ENCODE measurements at places on chromosomes 2 and 18.

DNA sequence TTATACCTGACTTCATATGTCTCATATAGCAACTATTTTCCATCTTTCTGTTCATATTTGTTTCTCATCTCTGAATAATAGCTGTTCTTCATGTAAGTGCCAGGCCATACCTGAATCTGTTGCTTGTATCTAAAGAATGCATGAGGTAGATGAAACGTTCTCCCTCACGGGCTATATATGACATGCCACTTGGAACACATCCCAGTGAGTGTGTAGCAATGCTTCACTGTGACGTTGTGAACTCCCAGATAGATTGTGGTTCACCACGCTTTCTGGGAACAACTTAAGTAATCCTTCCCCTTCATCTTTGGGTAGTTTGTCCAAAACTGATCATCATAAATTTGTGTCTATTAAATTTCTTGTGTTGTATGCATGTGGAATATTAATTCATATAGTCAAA is 60.1 kb downstream of the RDH14 start:
- no peak for DNase-seq

GRCh38 chr2:241905716-241906377 is 36.3 kb downstream of the RTP5 start:
- DNase-seq: no peak

- no peak for DNase-seq
Measured at GRCh38 chr2:223734346-223734745, 103.0 kb downstream of the AP1S3 start.

GRCh38 chr2:121031568-121032340 is 253.2 kb downstream of the TFCP2L1 start:
- no peak for DNase-seq

DNA sequence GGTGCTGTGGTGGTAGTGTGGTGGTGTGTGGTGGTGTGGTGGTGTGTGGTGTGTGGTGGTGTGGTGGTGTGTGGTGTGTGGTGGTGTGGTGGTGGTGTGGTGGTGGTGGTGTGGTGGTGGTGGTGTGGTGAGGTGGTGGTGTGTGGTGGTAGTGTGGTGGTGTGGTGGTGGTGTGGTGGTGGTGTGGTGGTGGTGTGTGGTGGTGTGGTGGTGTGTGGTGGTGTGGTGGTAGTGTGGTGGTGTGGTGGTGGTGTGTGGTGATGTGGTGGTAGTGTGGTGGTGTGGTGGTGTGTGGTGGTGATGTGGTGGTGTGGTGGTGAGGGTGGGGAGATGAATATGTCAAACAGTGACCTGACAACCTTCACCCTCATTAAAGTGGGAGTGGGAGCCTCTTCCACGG is 55.6 kb upstream of the DLGAP1 start:
- no peak for DNase-seq

DNA sequence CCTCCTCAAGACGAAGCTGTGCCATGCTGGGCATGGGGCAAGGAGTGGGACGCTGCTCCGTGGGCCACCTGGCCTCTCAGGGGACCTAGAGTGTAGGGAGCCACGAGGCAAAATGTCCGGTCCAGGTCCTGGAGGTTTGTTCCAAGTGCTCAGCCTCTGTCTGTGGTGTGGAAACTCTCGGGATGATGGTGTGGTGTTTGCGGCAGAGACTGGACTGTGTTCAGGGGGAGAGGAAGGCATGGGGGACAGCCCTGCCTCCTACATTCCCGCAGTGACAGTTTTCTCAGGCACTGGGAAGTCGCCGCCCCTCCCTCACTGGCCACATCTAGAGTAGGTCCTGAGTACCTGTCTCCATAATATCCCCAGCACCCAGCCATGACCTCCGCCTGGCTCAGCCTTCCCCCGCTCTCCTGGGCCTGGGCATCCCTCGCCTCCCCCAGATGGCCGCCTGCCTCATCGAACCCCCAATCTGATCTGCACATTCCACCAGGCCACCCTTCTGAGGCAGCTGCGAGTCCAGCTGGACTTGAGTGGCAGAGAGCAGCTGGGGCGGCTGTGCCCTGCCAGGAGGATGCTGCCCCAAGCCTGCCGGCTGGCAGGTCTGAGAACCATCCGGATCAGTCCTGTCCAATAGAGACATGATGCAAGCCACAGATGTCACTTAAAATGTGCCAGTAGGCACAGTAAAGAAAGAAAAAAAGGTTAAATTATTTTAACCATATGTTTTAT is 6.2 kb downstream of the KCNIP3 start:
- no peak for DNase-seq

DNA sequence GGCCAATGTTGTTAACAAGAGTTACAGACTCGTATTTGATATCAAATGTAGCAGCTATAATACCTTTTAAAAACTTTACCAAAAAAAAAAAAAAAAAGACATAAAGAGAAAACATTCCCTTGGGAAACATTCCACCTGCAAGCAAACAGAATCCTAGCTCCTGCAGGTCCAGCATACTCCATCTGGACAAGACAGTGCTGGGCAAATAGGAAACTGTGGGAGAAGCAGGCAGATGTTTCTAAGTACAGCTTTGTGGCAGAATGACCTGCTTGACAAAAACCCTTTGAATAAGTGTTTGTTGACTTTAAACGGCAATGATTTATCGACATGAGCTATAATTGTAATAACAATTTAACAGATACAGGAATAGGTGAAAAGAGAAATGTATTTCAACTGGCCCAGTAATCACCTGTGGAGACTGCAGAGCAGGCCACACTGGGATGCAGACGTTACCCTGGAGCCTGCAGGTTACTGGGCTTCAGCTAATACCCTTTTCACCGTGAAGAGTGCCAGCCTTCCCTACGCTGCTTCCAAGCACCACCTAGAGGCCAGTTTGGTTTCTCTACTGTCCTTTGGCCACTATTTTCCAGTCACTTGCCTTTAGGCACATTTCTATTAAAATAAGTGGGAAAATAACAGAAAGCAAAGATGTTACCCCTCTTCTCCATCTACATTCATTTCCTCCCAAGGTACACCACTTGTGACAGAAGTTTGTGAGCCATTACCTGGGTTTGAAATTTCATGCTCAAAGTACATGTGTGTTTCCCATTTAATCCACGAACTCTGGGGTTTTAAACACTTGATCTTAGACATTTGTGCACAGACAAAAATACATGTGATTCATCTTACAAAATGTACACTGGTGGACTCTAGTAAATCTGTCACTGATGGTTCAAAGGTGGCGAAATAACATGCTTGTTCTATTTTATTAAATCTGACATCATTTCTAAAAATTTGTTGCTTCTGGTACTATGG is 96.9 kb upstream of the ZNF397 start:
- no peak for DNase-seq

- no peak for DNase-seq
Measured at GRCh38 chr2:26144953-26145680, 27.8 kb upstream of the GAREM2 start.

- DNase-seq: peak; percentile 89
Measured at GRCh38 chr2:101766871-101767739, 69.6 kb downstream of the MAP4K4 start.

- no peak for DNase-seq
Measured at GRCh38 chr2:134161170-134161547, 92.7 kb upstream of the MGAT5 start.

DNA sequence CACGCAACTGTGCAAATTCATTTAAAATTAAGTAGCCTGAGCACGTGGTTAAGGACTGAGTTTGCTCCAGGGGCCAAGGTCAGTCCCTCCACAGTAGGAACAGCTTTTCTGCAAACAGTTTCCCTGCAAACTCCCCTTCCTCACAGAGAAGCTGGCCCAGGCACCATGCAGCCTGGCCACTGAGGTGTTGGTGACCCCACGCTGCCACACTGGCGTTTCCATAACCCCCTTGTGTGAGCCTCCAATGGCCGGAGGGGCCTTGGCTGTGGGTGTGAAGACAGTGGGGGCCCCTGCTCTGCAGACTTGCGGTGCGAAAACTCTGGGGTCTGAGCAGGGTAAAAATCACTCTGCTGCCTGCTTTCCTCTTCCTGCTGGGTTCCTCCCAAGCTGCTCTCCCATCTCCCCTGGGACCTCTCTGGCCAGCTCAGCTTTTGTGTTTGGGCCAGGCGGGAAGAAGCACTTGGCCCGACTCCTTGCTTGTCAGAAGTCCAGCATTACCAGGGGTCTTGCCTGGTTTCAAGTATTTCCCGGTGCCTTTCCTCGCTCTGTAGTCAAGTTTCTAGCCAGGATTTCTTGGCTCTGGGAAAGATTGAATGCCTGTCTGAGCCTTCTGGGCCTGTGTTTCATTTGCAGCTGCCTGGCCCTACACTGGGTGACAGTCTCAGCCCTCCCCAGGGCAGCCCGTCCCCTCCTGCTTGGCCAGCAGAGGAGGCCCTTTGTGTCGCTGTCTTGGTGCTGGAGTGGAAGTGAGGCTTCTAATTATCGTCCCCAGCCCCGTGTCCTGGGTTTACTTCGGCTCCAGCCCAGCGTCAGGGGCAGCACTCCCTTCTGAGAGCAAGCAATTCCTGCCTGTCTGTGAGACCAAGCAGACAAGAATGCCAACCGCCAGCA is 131.4 kb upstream of the SLC1A4 start:
- no peak for DNase-seq

GRCh38 chr2:88469202-88470114 is 17.0 kb upstream of the FOXI3 start:
- DNase-seq: no peak

DNA sequence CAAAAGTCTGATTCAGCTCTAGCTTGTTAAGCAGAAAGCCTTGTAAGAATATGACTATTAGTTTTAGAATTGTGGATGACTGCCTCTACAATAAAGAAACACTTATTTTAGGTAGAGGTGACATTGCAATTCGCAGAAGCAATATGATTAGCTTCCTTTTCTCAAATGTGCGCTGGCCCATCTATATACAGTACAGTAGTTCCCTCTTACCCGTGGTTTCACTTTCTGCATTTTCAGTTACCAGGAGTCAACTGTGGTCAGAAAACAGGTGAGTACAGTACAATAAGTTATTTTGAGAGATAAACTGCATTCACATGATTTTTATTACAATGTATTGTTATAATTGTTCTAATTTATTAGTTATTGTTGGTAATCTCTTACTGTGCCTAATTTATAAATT is 405.1 kb downstream of the GPD2 start:
- DNase-seq: no peak

DNA sequence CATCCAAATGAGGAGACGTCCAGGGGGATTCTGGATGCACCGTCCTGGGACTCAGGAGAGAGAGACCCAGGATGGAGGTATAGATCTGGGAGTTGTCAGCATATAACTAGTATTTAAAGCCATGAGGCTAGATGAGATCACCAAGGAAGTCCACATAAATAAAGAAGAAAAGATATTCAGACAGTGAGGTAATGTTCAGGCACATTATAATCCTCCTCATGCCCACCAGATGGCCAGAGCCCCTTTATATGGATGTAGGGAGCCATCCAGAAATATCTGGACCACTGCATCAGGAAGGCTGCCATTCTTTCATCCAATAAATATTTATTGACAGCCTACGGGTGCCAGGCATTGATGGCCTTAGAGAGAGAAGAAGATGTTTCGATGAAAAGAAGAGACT is 21.2 kb upstream of the NCKAP5 start:
- no peak for DNase-seq

GRCh38 chr18:58579561-58580047 is 49.3 kb downstream of the ALPK2 start:
- peak; percentile 83 for DNase-seq

- DNase-seq: no peak
Measured at GRCh38 chr2:235146871-235147565, 195.2 kb downstream of the SH3BP4 start.

DNA sequence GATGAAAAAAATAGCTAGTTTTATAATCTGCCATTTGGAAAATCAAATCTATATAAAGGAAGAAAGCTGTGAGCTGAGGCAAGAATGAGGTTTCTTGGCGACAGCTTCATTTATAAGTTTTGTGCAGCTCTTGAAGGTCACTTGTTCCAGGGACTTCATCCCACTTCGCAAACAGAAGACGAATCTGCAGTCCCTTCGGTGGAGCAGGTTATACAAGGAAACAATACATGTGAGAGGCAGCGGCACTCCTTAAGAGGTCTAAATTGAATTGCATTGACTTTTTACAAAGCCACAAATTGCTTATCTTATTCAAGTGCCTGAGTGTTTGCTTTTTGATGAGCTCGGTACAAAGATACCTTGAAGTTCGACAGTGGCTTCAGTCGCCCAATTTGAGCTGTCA is 72.2 kb downstream of the C1QL2 start:
- DNase-seq: no peak

- no peak for DNase-seq
Measured at GRCh38 chr2:170002096-170002495, 174.8 kb downstream of the UBR3 start.

- no peak for DNase-seq
Measured at GRCh38 chr2:133666621-133667020, 98.4 kb upstream of the NCKAP5 start.

DNA sequence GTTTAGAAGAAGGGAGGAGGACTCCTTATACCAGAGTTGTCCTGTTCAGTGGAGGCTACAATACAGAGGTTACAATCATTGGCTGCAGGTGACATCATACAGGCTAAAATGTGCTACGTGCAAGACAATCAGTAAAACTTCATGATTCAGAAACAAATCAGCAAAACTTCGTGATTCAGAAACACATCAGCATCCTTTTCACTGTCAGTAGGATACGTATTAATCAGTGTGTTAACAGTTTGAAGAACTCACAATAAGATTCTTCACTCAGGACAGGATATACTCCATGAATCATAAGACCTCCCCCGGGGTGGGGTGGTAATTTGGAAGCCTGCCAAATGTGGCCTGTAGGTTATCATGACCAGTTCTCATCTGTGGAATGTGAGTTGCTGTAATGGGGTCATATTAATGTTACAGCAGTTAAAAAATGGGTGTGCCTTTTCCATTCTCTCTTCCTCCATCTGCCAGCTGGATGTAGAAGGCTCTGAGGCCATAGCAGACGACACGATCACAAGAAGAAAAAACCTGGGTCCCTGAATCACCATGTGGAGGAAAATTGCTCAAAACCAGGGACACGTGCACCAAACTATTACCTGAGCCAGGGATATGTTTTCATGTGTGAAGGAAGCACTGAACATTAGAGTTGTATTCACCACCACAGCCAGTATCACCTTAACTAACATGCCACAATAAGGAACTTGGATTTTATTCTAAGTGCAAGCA is 134.8 kb upstream of the CREB1 start:
- peak; percentile 93 for DNase-seq

DNA sequence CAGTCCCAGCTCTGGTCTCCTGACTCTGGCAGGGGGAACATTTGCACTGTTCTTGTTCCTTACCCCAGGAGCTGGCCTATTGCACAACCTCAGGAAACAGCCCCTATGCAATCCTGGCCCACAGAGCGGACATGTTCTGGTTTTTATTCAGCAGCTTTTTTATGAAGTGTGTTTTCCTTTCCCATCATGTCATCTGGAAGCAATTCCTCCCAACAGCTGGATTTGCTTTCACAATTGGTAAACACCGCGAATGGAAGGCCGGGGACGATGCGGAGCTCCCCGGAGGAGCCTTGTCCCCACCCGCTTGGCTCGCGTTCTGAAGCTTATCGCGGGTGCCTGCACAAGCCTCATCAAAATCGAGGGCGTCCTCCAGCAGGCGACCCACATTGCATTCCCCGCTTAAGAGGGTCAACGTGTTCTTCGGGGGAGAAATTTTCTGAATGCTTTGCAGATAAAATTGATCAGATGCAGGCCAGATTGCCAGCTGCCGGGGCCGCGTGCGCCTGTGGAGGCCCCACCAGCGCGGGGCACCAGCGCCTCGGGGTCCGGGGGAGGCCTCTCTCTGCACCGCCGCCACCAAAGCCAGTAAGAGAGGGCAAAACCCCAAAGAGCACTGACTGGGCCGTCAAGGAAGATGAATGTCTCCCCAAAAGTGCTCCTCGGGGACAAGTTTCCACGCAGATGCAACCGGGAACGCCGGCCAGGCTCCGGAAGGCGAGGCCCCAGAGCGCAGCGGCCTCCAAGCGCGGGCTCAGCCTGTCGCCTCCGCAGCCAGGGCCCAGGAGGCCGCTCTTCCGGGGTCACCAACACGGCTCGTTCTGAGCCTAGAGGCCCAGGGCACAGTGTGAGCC is 60.3 kb upstream of the SP3 start:
- DNase-seq: peak; percentile 82

Measured in BJ (cell line).